ENCODE measurements at places on chromosomes 16 and 17.

DNA sequence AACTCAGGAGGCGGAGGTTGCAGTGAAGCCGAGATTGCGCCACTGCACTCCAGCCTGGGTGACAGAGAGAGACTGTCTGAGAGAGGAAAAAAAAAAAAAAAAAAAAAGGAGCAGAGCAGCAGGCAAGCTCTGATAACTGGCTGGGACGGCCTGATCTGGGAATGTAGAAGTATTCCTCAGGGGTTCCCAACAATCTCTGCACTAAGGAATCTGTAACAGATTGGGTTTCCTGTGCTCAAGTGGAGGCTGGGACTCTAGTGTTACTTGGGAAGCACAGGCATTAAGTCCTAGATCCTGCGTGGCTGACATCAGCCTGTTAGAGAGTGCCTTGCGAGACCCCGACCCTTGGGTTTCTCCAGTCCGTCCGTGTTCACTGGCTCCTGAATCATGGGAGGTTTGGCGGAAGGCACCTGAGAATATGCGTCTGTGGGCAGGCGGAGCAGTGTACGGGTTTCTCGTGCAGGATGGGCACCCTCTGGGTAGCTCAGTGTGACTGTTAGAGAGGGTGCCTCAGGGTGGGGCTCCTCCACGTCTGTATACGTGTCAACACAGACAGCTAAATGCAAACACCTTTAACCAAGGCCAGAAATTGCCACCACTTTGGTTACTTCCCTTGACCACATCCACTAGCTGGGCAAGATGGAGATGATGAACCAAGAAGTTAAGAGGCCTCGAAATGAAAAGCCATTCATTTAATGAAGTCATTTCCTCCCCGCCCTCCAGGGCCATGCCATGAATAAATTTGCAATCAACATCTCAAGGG lies 174.9 kb upstream of the RPL38 start:
- DNase-seq, result no peak

DNA sequence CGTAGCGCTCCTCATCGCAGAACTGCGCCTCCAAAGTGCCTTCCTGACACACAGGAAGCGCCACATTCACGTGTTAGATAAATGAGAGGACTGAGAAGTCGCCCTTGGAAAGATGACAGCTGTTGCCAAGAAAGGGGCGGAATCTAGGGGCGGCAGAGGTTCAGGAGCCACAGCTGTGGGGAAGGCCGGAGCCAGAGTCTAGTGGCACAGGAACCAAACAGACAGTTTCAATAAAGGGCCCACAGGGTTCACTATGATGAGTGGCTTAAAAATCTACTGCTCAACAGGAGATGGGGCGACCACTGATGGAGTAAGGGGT lies 4.7 kb downstream of the FLCN start:
- no peak for DNase-seq

GRCh38 chr16:35352431-35352830 lies 1893.0 kb downstream of the TP53TG3F start:
- no peak for DNase-seq

- DNase-seq, result no peak
Observed at GRCh38 chr17:72657467-72658317, 434.8 kb downstream of the SLC39A11 start.

- DNase-seq, result peak; percentile 63
Observed at GRCh38 chr16:69481901-69482341, 57.5 kb downstream of the CYB5B start.

DNA sequence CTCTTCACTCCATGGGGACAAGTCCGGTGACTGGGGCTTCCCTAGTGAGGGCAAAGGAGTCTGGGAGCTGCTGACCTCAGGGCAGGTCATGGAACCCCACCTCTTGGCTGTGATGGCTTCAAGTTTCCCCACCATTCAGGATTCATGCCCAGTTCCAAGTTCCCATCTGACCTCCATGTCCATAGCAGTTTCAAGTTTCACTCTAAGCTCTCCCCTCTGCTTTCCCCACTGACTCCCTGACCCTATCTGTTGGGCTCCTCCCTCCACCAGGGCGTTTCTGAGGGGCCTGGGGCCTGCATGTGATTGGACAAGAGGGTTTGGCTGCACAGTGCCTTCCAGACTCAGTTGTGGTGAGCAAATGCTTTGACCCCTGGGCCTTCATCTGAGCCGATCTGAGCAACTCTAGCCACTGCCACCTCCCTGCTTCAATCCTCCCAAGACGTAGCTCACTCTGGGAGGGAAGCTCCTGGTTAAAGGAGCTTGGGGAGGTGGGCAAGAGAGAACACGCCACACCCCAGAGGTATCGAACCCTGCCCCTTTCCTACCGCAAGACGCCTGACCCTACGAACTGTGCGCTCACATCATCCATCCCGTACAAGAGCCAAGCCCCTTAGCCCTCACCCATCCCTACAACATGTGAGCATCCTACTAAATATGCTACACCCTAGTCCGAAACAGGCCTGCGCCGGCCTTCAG lies 8.3 kb downstream of the ZNF629 start:
- peak; percentile 82 for DNase-seq

GRCh38 chr16:89633064-89633631 lies 19.7 kb downstream of the DPEP1 start:
- DNase-seq, result no peak

- DNase-seq, result peak; percentile 8
Observed at GRCh38 chr16:4984174-4984990, 26.3 kb downstream of the SEC14L5 start.

GRCh38 chr17:74584292-74585060 lies 7.6 kb downstream of the CD300LD start:
- DNase-seq, result no peak

- no peak for DNase-seq
Observed at GRCh38 chr17:78040440-78041385, 82.2 kb downstream of the TNRC6C start.

DNA sequence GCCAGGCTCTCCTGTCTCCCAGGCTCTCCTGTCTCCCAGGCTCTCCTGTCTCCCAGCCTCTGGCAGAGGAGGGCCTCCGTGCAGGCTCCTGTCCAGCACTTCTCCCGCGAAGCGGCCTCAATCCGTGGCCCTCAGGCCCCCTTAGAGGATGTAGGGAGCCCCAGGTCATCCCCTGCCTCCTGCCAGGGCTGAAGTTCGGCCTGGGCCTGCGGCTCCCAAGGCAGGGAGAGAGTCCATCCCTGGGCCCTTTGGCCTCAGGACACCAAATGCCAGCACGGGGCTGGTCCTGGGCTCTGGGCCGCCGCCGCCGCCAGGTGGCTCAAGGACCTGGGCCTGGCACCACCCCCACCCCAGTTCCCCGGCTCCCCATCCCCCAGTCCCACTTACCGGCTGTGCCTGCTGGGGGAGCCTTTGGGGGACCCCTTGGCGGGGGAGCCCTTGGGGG lies 370 bp downstream of the EVPL start:
- no peak for DNase-seq

- DNase-seq, result no peak
Observed at GRCh38 chr16:3915426-3916260, 35.1 kb upstream of the CREBBP start.

GRCh38 chr16:47258874-47259461 lies 115.2 kb upstream of the NETO2 start:
- DNase-seq, result peak; percentile 58

GRCh38 chr17:63929860-63930766 lies 2.0 kb downstream of the CD79B start:
- no peak for DNase-seq

DNA sequence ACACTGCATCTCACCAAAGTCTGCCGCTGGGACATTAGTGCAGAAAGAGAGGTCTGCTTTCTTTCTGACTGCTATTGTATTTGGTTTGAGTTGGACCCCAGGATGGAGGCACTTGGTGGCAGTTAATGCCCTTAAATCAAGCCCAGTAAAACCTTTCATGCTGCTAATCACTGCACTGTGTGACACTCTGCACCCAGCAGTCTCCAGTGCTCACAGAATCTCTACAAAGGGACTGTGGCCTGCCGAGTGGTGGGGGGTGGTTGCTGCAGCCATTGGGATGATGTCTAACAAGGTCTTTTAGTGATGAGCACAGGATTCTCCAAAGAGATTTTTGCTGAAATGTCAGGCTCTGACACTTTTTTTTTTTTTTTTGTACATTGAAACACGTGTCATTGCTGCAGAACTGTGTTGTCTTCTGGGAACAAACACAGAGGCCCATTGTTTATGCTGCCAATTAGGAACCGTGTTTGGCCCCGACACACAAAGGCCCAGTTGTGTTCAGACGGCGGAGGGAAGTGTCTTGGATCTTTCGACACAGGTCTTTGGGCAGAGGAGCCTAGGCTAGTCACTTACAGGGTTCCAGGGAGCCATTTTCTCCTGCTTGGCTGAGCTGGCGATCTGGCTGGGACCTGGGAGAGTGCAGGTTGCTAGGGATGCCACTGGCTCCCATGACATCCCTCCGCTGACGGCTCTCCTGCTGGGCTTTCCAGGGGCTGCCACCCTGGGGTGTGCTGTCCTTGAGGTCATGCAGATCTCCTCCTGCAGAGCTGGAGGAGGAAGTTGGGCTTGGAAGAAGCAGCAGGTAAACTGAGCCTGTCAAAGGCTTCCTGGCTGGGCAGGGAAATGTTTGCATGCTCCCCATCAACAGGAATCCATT lies 16.2 kb upstream of the TNRC6C start:
- DNase-seq, result no peak

GRCh38 chr16:67664258-67664657 lies 2.3 kb downstream of the ENKD1 start:
- DNase-seq, result no peak

GRCh38 chr17:38417210-38417951 lies 10.9 kb upstream of the ARHGAP23 start:
- no peak for DNase-seq

- no peak for DNase-seq
Observed at GRCh38 chr17:78400581-78401240, 22.3 kb downstream of the PGS1 start.

DNA sequence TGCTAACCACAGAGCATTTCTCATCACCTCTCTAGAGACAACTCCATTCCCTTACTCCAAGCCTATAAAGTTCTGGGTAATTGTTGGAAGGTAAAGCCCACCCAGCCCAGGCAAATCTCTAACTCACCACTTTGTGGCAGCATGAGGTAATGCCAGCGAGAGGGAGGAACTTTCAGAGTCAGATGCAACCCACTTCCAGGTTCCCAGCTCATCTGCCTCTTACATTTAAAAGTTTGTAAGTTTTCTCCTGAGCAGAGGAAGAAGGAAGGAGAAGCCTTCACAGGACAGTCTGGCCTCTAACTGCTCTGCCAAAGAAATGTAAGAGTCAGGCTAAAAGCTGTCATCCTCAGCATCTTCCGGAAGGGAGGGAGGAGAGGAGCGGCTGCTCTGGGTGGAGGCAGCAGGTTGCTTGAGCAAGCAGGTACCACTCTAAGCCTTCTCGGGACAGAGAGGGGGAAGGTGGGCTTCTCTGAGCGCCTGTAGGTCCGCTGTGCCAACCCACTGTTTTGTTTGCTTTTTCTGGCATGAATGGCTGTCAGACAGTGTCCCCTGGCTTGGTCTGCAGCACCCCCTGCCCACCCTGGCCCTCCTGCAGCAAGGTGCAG lies 1.0 kb downstream of the ZNF319 start:
- DNase-seq, result peak; percentile 39

GRCh38 chr16:79601931-79602627 lies 1.5 kb upstream of the MAF start:
- peak; percentile 87 for DNase-seq

GRCh38 chr17:75738218-75738802 lies 17.1 kb downstream of the ITGB4 start:
- DNase-seq, result peak; percentile 17

DNA sequence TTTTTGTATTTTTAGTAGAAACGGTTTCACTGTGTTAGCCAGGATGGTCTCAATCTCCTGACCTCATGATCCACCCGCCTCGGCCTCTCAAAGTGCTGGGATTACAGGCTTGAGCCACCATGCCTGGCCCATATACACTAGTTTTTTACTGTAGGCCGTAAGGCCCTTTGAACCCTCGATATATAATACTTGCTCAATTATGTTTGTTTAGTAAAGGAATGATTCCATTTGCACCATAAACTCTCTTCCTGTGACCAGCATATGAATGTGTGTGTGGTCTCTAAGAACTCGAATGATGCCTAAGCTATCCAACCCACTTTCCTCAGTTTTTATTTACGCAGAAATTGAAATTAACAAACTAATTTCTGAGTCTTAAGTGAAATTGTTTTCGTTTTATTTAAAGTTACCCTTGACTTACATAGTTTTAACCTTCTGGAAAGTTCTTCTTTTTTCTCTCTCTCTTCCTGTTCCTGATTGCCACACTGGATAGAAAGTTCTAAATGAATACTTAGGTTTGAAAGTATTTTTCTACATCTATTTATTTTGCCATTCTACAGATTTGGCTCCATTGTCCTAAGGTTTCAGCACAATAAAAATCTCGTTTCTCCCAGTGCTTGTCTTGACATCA lies 37.9 kb downstream of the PIGL start:
- no peak for DNase-seq

DNA sequence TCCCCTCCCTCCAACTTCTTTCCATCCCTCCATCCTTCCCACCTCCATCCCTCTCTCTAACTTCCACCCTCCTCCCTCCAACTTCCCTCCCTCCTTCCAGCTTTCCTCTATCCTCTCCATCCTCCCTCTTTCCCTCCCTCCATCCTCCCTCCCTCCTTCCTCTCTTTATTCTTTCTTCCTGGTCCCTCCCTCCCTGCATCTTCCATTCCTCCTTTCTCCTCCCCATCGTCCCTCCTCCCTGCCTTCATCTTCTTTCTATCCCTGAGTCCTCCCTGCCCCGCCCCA lies 11.8 kb downstream of the CACNG4 start:
- no peak for DNase-seq

DNA sequence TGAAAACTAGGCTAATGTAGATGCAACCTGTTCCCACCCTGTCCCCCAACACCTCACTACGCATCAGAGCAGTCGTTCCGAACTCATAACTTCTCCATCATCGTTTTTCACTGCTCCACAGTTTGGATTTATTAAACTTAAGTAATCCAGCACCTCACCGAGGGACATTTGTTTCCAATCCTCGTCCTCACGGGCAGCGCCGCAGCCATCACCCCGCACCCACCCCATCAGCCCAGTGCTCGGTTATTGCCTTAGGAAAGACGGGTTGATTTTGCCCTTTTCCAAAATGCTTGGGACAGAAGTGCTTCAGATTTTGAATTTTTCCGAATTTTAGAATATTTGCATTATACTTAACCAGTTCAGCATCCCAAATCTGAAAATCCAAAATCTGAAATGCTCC lies 71.0 kb upstream of the DOC2B start:
- no peak for DNase-seq

DNA sequence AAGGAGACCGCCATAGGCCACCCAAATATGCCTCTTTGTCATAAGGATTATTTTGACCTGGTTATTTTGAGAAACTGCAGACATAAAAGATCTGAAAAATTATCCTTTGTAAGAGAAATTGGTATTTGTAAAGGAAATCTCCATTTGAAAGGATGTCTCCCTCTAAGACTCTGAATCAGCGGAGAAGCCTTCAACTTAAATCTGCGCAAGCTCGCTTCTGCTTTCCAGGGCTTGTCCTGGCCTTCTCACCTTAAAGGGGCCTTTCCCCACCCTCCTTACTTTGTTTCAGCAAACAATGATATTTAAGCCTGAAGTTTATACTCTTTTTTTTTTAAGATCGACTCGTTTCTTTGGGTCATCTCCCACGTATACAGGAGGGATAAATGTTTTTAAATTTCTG lies 34.5 kb downstream of the HSBP1 start:
- peak; percentile 26 for DNase-seq

All from choroid plexus epithelial cell (primary cell).